Activated CD4-positive, alpha-beta T cell treated with anti-CD3 and anti-CD28 coated beads, Interleukin-2, Interleukin-4, amounts not matched to agents 100 ng/mL and 50 ng/mL, durations not matched to agents 16 hours and 8 hours (primary cell): ENCODE measurements at places on chromosomes 4 and X.

- DNase-seq = no peak
These were observed 102.2 kb downstream of the FRMPD4 start for GRCh38 chrX:12240491-12240890.

DNA sequence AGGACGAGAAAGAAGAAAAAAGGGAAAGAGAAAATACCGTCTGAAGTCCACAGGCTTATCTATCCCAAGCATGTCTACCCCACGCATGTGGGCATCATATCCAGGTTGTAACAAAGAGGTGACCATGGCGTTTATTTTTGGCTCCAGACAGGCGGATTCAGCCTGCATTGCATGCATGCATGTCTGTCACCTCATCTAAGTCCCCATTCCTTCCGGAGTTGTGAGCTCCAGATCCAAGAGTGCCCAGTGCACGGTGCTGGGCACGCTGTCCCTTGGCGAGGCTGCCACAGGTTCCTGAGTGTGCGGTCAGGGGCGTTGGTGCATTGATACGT lies 905 bp upstream of the GALNTL6 start:
- no peak for DNase-seq

GRCh38 chr4:6873291-6873690 lies 36.3 kb upstream of the TBC1D14 start:
- no peak for DNase-seq

GRCh38 chr4:6456450-6456849 lies 16.0 kb downstream of the PPP2R2C start:
- no peak for DNase-seq

GRCh38 chr4:55079451-55080173 lies 45.8 kb downstream of the KDR start:
- DNase-seq = no peak

- DNase-seq = no peak
These were observed 34.3 kb downstream of the CLDN34 start for GRCh38 chrX:10001496-10001895.

DNA sequence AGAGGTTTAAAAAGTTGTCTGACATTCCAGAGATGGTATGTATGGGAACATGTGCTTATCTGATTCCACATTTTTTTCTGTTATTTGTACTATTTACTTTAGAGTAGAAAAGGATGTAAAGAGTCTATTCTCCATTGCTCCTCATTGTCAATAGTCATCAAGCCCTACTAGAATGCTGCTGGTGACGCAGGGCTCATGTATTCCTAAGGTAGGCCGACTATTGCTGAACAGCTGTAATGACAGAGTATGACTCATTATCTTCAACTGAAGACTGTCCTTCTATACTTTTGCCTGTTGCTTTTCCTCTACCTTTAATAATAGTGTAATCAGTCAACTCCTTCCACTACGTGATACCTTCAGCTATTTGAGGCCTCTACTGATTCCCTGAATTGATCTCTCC lies 509.1 kb upstream of the NR3C2 start:
- no peak for DNase-seq

DNA sequence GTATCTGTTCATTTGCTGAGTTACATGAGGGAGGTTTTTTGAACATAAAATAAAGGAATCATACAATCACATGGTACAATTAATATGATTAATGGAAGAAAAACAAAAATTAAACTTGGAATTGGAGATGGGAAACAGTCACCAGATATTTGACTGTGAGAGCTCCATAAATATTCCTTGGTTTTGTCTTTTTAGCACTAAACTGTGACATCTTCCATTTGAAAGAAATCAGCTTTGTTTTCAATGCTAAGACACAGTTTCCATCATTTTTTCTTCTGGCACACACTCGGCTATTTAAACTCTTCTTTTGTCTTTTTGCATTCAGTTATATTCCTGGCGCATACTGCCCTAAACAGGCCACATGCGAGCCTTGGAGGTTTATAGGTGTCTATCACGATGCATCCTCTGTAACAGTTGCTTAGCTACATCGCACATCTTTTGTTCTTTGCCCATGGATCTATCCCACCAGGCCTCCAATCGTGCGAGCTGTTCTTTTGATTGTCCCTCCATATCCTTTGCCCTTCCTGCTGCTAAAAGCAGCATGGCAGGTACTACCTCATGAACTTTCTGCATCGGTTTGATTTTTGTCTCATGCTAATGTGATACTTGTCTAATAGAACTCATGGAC lies 158.3 kb downstream of the LDB2 start:
- no peak for DNase-seq

- DNase-seq = no peak
These were observed 90.1 kb upstream of the NOCT start for GRCh38 chr4:138925495-138925894.

- DNase-seq = no peak
These were observed 2375.1 kb upstream of the AGA start for GRCh38 chr4:179817317-179817716.

DNA sequence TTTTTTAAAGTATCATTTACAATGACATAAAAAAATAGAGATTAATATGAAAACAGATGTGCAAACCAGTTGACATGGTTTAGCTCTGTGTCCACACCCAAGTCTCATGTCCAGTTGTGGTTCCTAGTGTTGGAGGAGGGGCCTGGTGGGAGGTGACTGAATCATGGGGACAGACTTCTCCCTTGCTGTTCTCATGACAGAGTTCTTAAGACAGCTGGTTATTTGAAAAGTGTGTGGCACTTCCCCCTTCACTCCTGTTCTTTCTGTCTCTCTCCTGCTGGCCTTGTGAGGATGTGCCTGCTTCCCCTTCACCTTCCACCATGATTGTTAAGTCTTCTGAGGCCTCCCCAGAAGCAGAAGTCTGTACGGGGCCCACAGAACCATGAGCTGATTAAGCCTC lies 23.8 kb downstream of the CNOT6L start:
- no peak for DNase-seq

GRCh38 chr4:8522160-8523120 lies 57.8 kb upstream of the GPR78 start:
- no peak for DNase-seq
